OCI-LY7 (cell line): ENCODE measurements at places on chromosomes 16 and 17.

GRCh38 chr17:65790241-65790640, 228.8 kb upstream of the AXIN2 start:
- DNase-seq = no peak

DNA sequence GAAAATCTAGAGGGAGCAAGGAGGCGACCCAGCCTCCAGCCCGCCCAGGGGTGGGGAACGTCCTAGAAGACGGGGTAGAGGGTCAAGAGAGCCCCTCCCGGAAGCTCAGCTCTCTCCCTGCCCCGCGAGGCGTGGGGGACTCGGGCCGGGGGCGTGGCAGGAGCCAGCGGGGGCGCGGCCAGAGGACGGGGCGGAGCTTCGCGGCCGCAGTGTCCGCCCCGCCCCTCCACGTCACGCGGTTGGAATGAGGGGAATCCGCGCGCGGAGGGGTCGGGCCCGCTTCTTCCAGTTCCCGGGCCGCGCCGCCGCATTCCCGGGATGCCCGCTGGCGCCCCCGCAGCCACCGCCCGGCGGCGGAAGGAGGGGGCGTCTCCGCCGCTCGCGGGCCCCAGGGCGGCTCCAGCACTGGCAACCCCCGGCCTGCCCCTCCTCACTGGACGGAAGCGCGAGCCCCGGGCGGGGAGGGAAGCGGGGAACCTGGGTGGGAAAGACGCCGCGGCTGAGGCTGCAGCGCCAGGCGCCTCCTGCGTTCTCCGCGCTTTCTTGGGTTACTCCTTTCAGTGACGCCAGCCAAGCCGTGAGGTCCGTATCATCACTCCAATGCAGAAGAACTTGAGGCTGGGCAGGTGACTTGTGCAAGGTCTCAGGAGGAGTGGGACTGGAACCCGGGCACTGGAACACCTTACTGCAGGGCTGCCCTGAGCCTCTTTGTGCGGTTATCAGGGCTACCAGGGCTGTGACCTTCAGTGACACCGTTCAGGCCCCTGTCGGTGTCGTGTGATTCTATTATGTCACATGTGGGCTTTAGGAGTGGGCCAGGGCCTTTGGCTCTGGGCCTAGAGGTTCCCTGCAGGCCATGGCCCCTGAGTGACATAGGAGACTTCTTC, 4.3 kb downstream of the MYO1C start:
- DNase-seq = peak; percentile 75

- no peak for DNase-seq
Measured at GRCh38 chr17:41989702-41990419, 23.3 kb downstream of the CNP start.

DNA sequence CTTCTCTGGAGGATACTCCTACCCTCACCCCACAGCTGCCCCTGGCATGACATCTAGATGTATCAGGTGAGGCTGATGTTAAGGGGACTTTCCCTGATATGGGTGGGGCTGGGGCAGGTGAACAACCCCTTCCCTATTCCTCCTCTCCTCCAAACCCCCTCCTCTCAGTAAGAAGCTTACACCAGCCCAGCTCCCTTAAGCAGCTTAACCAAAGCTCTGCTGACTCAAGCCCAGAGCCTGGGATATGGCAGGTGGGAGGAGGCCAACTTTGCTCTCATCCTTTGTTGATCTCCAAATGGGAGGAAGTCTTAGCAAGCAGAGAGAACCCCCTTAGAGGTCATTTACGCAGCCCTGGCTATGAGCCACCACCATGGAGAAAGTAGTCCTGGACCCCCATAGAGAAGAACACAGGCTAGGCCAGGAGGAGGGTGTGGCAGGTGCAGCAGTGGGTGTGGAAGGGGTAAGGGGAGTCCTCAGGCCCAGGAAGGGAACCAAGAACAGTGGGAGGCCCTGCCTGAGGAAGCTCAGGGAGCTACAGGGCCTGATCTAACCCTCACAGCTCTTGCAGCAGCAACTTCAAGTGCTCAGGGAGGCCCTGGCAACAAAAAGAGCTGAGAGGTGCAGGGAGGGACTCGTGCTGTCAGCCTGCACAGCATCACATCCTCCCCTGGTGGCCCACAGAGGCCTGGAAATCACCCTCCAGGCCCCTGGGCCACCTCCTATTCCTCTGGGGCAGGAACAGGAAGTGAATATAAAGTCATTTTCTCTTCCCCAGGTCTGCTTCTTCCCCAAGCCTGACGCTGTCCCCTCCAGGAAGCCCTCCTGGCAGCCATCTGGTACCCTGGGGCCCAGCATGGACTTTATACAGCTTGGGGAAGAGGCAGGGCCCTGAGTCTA, 2.9 kb downstream of the UNC119 start:
- peak; percentile 51 for DNase-seq

GRCh38 chr17:4877089-4877488, 22.2 kb upstream of the C17orf107 start:
- DNase-seq = no peak

GRCh38 chr17:76150712-76151622, 9.9 kb upstream of the FOXJ1 start:
- DNase-seq = no peak
